ENCODE measurements at places on chromosomes 13 and 19. TPM values are rescaled to one million over a fixed set of nuclear protein-coding genes. Genes with fewer than 3 reads are reported as not detected.

DNA sequence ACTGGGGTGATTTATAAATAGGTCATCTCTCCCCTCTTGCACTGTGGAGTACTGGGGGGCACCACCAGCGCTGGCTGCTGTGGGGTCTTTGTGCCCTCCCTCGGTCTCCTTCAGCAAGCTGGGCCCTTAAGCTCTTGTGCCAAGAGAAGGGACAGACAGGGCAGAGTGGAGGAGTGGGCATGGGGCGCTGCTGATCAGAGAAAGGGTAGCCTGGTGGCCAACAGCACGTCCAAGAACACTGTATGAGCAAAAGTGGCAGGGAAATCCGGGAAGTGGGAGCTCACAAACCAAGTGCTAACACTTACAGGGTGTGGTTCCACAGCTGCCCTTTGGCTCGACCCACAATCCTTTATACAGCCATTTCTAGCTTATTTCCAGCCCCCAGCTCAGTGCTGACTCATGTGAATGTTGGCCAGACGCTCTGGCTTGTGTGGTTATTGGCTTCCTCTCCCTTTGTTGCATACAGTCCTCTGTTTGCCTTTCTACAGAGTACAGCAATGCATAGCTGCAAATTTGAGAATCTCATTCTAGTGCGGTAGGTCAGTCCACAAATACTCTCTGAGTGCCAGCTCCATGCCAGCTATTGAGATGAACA, 298.8 kb downstream of the SHISA2 start:
- H3K36me3 ChIP-seq = no peaks in the 10 kb centered on the region
- H3K27ac ChIP-seq = peak overlapping the region; percentile 52

UBE2L5 gene
- total RNA-seq = 0.18 TPM

IER2 gene
- 18.2 TPM for total RNA-seq

GRCh38 chr19:46478356-46478986, 7.1 kb upstream of the PNMA8A start:
- H3K27ac ChIP-seq = peak overlapping the region; percentile 79
- H3K27me3 ChIP-seq = no peaks in the 10 kb centered on the region
- no peaks in the 10 kb centered on the region for H3K36me3 ChIP-seq
- peak; percentile 84 for DNase-seq

IQCN gene
- total RNA-seq = 1.5 TPM

GRCh38 chr13:109819874-109820273, 33.5 kb upstream of the IRS2 start:
- H3K27me3 ChIP-seq = no peaks in the 10 kb centered on the region
- H3K4me3 ChIP-seq = no peak overlapping the region
- H3K4me1 ChIP-seq = peaks cover 9% of the 10 kb centered on the region

TNNT1 gene
- total RNA-seq = 387 TPM

AP1M2 gene
- total RNA-seq = 0.27 TPM

DNA sequence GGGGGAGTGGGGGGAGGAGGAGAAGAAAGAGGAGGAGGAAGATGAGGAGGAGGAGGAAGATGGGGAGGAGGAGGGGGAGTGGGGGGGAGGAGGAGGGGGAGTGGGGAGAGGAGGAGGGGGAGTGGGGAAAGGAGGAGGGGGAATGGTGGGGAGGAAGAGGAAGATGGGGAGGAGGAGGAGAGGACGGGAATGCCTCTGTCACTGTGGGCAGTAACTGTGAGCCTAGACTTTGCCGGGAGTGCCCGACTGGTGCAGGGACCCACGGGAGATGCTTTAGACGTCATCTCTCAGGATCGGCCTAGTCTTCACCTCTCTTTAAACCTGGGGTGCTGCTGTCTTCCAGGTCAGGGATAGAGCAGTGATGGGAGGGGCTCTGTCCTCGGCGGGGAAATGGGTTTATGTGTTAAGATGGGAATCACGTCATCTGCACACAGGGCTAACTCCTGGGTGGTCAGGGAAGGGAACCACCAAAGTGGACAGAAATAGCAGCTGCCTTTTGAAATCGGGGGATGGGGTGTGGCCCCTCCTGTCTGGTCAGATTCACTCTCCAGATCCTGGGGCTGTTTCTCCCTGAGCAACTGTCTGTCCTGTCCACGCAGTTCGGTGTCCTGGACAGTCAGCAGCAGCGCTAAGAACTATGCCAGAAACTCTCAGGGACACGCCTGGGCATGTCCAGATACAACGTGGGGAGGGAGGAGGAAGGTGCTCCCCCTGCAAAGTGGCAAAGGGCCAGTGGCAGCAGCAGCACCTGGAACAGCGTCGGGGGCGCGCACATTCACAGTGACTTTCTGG, 26.9 kb downstream of the GAS6 start:
- H3K4me1 ChIP-seq = peaks cover 45% of the 10 kb centered on the region
- H3K27ac ChIP-seq = peak overlapping the region; percentile 47
- peak; percentile 79 for DNase-seq
- no peak overlapping the region for H3K4me3 ChIP-seq
- peaks cover 15% of the 10 kb centered on the region for H3K36me3 ChIP-seq

TUBB4A gene
- 0.18 TPM for total RNA-seq

GRCh38 chr19:15863272-15863671, 34.6 kb downstream of the CYP4F2 start:
- no peaks in the 10 kb centered on the region for H3K36me3 ChIP-seq
- H3K4me3 ChIP-seq = no peak overlapping the region
- no peak overlapping the region for H3K27ac ChIP-seq

GRCh38 chr19:46471116-46471733, at the start of gene PNMA8A:
TSS of gene PNMA8A (minus strand) at chr19:46471563. CDS start at chr19:46471035, 528 bp downstream.
- DNase-seq = peak; percentile 96
- H3K27ac ChIP-seq = peak within 1 kb of the TSS; percentile 95
- peaks cover 58% of the 10 kb centered on the region for H3K4me1 ChIP-seq
- H3K27me3 ChIP-seq = peaks cover 3% of the 10 kb centered on the region
- peak within 1 kb of the TSS; percentile 61 for H3K4me3 ChIP-seq
- H3K36me3 ChIP-seq = peaks cover 15% of the 10 kb centered on the region

DNA sequence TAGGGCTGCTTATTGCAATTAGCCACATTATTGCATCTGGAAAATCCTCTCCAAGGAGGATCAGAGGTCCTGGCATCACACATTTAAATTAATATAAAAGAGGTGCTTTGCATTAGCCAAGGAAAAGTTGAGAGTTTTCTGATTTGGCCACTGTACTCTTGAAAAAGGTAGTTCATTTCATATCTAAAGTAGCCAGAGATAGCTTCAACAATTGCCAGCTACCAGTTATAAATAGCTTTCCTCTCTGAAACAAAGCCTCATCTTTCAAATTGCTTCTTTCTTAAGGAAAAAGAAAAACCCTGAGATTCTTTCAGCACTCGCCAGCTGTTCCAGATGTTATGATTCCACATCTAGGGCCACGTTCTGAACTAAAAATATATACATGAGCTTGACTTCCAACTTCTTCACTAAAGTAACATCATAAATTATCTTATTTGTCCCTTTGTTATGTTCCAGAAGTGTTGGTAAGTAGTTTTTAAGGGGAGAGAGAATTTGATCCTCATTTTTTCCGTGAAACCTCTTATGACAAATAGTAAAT, 69.6 kb downstream of the ERCC5 start:
- no peak overlapping the region for H3K27ac ChIP-seq
- peak; percentile 76 for DNase-seq
- no peaks in the 10 kb centered on the region for H3K36me3 ChIP-seq
- H3K27me3 ChIP-seq = no peaks in the 10 kb centered on the region
- peaks cover 6% of the 10 kb centered on the region for H3K4me1 ChIP-seq

DNA sequence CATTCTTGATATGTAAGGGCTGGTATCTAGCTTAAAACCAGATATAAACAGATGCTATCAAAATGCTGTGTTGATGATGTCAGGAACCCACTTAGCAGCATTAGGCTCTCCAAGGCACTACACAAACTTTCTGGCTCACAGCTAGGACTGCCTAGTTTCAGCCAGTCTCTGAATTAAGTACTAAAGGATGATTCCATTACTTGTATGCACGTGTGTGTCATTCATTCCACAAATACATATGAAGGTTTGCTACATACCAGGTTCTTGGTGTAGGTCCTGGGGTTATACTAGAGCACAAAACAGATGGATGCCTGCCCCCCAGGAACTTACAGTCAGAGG, 151.5 kb downstream of the RGCC start:
- H3K4me1 ChIP-seq = peaks cover 13% of the 10 kb centered on the region
- no peak overlapping the region for H3K27ac ChIP-seq
- H3K4me3 ChIP-seq = no peak overlapping the region
- H3K36me3 ChIP-seq = peaks cover 10% of the 10 kb centered on the region
- DNase-seq = peak; percentile 34
- no peaks in the 10 kb centered on the region for H3K27me3 ChIP-seq

LRP3 gene
- total RNA-seq = 20.8 TPM

DNA sequence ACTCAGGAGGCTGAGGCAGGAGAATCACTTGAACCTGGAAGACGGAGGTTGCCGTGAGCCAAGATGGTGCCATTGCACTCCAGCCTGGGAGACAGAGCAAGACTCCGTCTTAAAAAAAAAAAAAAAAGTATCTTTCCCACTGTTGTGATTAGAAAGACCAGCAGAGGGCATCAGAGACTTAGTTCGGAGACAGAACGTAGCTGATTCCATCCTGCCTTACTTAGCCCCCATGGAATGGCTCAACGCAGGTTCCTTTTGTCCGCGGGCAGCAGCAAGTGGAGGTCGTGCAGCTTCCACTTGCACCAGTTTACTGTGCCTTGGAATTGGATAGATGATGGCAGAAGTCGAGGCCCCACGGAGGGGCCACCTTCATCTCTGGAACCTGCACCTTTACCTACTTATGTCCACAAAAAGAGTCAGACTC, 8.1 kb downstream of the TIMM29 start:
- H3K27ac ChIP-seq = no peak overlapping the region
- no peaks in the 10 kb centered on the region for H3K4me1 ChIP-seq
- H3K27me3 ChIP-seq = no peaks in the 10 kb centered on the region
- H3K36me3 ChIP-seq = peaks cover 7% of the 10 kb centered on the region
- DNase-seq = peak; percentile 89

DNA sequence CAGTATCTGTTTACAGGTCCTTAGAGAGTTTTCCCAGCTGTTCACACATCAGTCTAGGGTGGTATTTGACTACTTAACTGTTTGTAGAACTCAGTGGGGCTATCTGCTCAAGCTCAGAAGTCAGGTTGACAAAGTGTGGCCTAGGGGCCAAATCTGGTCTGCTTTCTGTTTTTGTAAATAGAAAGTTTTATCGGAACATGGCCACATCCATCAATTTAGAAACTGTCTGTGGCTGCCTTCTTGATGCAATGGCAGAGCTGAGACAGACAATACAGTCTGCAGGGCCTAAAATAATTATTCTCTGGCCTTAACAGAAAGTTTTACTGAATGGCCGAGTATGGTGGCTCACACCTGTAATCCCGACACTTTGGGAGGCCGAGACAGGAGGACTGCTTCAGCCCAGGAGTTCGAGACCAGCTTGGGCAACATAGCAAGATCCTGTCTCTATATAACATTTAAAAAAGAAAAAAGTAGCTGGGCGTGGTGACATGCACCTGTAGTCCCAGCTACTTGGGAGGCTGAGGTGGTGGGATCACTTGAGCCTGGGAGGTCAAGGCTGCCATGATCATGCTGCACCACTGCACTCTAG, 2.4 kb downstream of the SMG9 start:
- no peak for DNase-seq
- no peak overlapping the region for H3K4me3 ChIP-seq
- no peaks in the 10 kb centered on the region for H3K27me3 ChIP-seq
- H3K27ac ChIP-seq = peak overlapping the region; percentile 21

COMP gene
- 13.8 TPM for total RNA-seq

- H3K27me3 ChIP-seq = no peaks in the 10 kb centered on the region
- no peak overlapping the region for H3K4me3 ChIP-seq
- no peaks in the 10 kb centered on the region for H3K36me3 ChIP-seq
- peak; percentile 23 for DNase-seq
- no peak overlapping the region for H3K27ac ChIP-seq
Measured at GRCh38 chr13:96796091-96796633, 198.1 kb downstream of the OXGR1 start.
